ENCODE measurements at places on chromosomes 5 and 9. TPM values are rescaled to one million over a fixed set of nuclear protein-coding genes. Genes with fewer than 3 reads are reported as not detected.
A peak's percentile ranks its signal among the peaks of the same experiment; 100 is the strongest.

GRCh38 chr5:129379406-129379805, 80.7 kb upstream of the ADAMTS19 start:
- DNase-seq = no peak

- no peak for DNase-seq
Observed at GRCh38 chr9:69919461-69920061, 98.9 kb downstream of the CFAP95 start.

GRCh38 chr5:172436879-172437369, 17.4 kb downstream of the SH3PXD2B start:
- DNase-seq = no peak

GRCh38 chr5:33793836-33794549, 97.8 kb downstream of the ADAMTS12 start:
- DNase-seq = no peak

GRCh38 chr5:65026816-65027548, 258.3 kb downstream of the CWC27 start:
- no peak for DNase-seq

GRCh38 chr5:14735944-14736343, 71.4 kb downstream of the OTULIN start:
- DNase-seq = no peak

DNA sequence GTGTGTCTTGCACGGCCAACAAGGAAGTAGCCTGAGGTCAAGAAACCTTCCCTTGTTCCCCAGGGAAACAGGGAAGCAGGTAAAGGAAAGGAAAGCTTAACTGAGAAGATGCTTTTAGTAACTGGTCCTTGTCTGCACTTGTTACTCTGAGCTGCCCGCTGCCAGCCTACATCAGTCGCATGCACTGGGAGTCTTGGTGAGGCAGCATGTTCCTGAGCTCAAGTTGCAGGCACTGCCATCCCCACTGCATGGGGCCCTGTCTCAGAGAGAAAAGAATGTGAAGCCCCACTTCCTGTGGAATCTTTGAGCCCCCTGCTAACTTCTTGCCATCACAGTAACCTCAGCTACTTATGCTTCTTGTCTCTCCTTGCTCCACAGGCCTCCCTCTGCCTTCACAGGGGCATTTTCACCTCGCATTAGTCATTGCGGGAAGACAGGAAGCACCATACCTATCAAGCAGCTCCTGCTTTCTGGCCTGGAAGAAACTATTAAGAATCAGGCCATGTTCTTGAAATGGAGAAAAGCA, 344.1 kb upstream of the ADAMTSL1 start:
- no peak for DNase-seq

GRCh38 chr9:97984188-97985057, 1.3 kb downstream of the ANP32B start:
- peak; percentile 71 for DNase-seq

DNA sequence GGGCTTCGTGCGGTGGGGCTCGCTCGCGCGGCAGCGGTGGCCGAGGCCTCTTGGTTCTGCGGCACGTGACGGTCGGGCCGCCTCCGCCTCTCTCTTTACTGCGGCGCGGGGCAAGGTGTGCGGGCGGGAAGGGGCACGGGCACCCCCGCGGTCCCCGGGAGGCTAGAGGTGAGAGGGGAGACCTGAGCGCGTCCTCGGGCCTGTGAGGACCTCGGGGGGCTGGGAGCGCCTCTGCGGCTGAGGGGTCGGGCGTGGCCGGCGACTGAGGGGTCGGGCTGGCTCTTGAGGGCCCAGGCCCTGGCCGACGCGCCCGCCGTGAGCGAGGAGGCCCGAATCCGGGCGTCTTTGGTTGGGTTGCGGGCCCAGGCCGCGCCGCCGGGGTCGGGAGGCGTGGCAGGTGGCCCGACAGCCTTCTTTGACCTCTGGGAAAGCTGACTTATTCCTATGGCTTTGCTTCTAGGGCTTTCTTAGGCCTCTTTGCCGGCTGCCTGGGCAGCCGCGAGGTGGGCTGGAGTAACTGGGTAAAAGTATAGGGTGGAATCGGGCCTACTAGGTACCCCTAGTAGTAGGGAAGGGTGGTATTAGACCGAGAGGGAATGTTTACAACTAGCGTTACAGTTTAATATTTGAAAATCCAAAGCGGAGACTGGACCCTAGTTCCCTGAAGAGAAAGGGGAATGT, at the start of gene CANX:
Gene CANX (plus strand): TSS at position 33 of the 681 bp plus-strand sequence. CDS start 6,715 bp downstream, outside the sequence.
- no peak for DNase-seq

- DNase-seq = no peak
Observed at GRCh38 chr9:121424024-121424432, 54.0 kb upstream of the STOM start.

DNA sequence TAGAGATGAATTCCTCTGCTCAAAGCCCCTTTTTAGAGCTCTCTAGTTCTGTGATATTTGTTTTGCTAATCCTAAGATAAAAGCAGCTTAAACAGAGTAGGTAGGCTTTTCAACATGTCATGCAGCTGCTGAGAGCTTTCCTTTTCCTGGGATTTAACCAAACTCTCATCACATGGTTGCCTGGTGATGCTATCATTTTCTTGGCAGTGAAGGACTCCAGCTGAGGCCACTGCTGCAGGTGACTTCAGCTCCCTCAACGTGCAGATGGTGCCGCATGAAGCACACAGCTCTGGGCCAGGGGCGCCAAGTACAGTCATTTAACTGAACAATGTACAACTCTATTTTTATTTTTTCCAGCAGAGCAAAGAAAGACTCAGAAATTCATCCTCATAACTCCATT, 42.2 kb downstream of the SECISBP2 start:
- DNase-seq = no peak

DNA sequence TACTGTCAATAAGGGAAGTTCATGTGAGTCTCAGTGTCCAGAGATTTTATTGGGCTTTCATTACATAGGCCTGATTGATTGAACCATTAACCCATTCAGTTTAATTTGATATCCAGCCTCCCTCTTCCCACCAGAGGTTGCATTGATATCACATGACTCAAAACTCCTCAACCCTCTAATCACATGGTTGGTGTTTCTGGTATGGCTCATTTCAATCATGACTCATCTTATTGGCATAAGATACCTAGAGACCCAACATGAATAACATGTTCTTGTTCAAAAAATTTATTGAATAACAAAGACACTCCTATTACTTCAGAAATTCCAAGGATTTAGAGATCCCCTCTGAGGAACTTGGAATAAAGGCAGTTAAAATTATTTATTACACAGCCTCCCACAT, 982.2 kb downstream of the TLE1 start:
- DNase-seq = no peak

DNA sequence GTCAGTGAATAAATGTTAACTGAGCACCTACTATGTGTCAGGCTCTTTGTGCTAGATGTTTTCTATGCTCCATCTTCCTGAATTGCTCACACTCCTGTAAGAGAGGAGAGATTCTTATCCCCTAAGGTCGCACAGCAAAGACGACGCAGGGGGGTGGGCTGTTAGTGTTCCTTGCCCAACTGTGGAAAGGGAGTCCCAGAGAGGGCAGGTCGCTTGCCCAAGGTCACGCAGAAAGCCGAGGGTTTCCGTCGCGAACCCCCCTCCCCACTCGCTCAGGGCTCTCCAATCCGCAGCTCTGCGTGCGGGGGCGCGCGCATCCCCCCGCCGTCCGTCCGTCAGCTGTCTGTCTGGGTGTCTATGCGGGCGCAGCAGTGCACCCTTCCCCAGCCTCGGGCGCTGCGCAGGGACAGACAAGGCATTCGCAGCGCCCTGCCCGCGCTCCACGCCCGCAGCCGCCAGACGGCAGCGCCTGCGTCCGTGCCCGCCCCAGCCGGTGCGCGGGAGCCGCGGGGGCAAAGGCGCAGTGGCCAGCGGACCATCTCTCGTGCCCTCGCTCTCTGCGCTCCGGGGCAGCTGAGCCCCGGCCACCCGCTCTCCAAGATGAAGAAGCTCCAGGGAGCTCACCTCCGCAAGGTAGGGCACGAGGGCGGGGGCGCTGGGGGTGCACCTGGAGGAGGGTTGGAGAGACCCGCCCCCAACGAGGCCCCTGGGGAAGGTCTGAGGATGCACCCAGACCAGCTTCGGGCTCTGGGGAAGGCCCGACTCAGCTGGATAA, at the start of gene SLC6A7:
Gene SLC6A7 (plus strand): TSS at position 335 of the 775 bp plus-strand sequence. CDS start 266 bp downstream, at position 601.
- DNase-seq = no peak

DNA sequence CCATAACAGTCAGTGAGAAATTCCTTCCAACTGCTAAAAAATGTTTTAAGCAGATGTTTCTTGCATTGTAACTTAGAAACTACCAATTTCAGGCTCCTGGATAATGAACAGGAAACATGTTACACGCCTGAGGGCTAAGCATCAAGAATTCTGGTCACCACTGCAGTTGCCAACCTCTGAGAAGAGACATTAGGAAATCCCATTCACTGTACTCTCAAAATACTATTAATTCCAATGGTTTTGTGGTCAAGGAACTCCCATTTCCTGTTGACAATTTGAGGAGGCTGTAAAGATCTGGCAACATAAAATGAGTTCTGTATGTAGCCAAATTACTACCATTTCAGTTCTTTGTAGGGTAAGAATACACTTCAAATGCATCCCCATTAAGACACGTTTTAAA, 456.0 kb upstream of the MEF2C start:
- no peak for DNase-seq

- no peak for DNase-seq
Observed at GRCh38 chr5:11878814-11879213, 25.4 kb downstream of the CTNND2 start.

DNA sequence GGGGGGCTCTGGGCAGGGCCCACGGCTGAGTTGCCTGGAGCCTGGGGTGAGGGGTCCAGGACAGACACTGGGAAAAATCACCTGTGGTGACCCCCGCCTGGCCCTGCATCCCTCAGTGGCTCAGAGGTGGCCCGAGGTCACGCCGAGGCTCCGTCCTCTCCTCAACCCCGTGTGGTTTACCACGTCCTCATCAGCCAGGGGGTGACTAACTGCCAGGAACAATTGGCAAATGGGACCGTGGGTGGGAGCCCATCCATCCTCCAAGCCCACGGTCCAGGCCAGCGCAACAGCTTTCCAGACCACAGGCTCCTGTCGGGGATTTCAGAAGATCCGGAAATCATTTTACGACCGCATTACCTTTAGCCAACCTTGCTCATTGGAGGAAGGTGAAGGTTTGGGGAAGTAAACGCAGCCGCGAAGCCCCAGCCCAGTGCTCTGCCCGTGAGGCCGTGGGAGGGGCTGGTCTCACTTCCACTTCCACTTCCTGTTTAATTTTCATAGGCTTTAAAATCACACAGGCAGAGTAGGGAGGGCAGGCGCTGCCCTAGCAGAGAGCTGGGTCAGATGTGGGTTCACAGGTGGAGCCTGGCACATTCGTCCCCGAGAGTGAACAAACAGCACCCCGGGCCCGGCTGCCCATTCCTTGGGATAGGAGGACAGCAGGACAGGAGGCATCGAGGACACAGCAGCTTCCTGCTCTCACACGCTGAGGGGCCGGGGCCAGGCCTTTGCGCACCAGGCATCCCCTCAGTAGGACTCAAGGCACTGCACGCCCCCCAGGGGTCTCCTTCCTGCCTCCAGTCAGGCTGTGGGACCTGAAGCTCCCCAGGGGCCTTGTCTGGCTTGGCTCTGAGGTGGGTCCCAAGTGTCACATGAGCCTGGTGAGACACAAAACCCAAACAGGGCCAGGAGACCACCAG, 19.8 kb upstream of the SLC9A3 start:
- DNase-seq = no peak

DNA sequence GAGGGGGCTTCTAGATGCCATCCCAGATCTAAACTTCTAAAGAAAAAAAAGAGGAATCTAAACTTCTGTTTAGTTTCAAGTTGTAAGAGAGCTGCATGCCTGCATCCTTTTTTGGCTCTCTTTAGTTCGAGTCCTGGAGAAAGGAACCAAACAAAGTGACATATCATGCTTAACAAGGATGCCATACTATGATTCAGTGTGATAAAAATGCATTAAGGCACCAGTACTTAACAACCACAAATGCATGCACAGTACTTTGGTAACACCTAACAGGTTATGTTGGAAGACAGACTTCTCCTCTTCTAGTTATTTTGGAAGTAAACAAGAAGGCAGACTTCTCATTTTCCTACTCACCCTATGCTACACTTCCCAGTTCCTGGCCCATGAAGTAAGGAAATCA, 27.3 kb downstream of the NME5 start:
- no peak for DNase-seq

DNA sequence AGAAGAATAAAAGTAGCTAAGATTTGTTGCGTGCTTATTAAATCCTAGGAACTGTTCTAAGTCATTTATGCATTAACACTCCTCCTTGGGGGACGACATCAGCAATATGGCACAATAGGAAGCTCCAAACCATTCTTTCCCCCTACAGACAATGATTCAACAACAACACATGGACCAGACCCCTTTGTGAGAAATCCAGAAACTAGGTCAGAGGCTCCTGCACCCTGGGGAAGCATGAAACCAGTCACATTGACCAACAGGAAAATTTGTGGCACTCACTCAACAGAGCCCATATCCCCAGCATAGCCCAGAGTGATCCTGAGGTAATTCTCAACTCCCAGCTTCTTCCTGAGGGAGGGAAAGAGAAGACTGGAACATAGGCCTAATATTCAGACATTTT, 294.4 kb downstream of the HINT1 start:
- DNase-seq = no peak

DNA sequence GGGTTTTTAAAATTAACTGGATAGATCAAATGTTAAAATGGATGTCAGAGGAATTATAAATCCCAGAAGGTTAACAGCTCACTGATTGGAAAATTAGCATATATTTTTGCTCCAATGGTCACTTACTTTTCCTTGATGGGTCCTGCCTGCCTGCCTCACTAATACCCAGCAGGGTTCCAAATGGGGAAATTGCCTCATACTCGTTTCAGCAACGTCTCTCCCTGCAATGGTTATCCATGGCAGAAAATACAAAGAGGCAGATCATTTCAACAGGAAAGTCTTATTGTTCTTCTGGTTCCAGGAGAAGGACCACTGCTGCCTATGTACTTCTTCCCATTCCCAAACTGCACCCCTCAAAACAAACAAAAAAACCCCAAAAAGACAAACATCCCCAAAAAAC, 71.3 kb downstream of the ERP44 start:
- DNase-seq = no peak

- DNase-seq = no peak
Observed at GRCh38 chr5:35282810-35283209, 52.5 kb upstream of the PRLR start.

DNA sequence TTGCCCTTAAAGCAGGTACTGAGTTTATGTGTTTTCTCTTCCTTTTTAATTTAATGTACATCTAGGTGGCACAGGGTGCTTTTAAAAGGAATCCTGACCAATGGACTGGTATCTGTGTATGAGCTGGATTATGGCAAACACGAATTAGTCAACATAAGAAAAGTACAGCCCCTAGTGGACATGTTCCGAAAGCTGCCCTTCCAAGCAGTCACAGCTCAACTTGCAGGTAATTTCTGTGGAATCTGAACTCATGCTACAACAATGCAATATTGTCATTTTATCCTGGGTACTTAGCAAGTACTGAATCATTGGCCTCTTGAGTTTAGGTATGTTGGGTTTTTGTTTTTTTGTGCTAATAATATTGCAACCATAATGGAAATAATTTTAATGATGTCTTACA, 14.4 kb upstream of the TMOD1 start:
- no peak for DNase-seq

- DNase-seq = no peak
Observed at GRCh38 chr9:90073186-90073945, 468.6 kb downstream of the GADD45G start.

The SPRY4 gene
- total RNA-seq = 21.3 TPM

The PCDHB2 gene
- total RNA-seq = 118 TPM

The MZB1 gene
- total RNA-seq = not detected

The CDX1 gene
- total RNA-seq = 0.68 TPM

The ZNF879 gene
- 8.6 TPM for total RNA-seq

The UQCRQ gene
- 329 TPM for total RNA-seq

The POU5F2 gene
- 1.9 TPM for total RNA-seq

The PTPRD gene
- 109 TPM for total RNA-seq

All from mesothelial cell of epicardium (in vitro differentiated cells).